Brain (organoid and tissue), 16 donors: ENCODE measurements at places on chromosomes 2 and 18.

GRCh38 chr18:11859903-11860407, 8.7 kb downstream of the CHMP1B start:
- DNase-seq: no peak

GRCh38 chr2:239603411-239604356, 202.9 kb upstream of the HDAC4 start:
- DNase-seq: no peak

- DNase-seq: no peak
Observed at GRCh38 chr2:232419245-232420072, 12.8 kb downstream of the ALPG start.

GRCh38 chr2:7145707-7146106, 228.5 kb downstream of the RNF144A start:
- no peak for DNase-seq

- DNase-seq: no peak
Observed at GRCh38 chr2:237720444-237720843, 78.1 kb upstream of the RBM44 start.

DNA sequence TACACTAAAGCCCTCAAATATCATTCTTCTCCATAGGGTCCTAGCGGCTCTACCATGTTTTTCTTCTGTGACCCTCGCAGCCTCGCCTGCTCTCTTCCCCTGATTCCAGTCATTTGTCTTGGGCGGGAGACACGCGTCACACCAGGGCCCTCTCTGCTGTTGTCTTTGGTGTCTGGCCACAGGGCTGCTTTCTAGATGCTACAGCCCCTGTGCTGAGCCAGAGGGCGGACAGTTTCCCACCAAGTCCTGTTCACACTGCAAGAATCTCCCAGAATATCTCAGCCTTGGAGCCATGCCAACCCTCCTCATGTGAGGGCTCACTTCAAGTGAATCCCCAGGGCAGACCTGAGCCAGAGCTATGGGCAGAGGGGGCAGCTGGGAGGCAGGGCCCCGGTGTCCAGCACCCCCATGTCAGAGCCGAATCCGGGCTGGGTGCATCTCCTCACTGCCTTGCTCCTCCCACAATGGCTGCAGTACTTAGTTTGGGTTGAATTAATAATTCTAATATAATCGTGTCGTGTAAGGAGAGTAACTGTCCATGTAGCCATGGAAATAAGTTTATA, 42.1 kb downstream of the DIPK1C start:
- no peak for DNase-seq

- no peak for DNase-seq
Observed at GRCh38 chr2:127451981-127452380, 33.8 kb downstream of the PROC start.

- no peak for DNase-seq
Observed at GRCh38 chr2:110677080-110677479, 783 bp downstream of the BUB1 start.

DNA sequence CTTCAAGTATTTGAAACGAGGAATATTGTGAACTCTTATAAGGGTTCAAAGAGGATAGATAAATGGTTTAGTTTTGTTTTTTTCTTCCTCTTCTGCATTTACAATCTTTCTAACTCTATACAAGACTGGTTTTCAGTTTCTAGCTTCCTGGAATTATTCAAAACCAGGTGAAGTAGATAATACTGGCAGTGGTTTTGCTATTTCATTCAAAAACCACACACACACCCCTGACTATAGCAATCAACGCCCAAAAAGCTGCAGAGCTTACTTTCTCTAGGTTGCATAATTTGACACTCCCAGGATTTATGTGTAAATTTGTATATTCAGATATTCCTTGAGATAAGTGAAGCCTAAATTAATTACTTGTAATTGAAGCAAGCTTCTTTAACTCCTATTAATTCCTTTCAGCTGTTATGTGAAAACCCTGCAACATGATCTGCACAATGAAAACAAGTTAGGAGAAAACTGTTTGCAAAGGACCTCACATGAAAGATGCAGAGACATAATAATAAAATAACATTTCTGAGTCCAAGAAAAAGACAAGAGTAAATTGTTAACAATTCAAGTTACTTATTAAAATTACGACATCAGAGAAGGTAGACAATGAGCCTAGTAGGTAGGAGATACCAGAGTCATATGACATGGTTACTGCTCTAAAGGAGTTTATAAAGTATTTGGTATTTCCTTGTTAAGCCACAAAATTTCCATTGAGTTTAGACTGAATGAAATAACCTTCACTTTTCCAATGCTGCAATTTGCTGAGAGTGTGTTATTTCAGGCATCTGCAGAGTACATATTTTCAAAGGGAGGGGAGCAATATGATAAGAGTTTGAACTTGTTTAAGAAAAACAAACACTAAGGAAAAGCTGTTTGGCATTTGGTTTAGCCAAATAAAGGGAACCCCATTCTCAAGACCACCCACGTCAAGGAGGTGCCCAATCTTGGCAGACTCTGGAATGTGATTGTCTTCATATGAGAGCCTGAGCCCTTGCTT, 1.6 kb upstream of the NFE2L2 start:
- no peak for DNase-seq

- no peak for DNase-seq
Observed at GRCh38 chr2:218721488-218721887, 10.9 kb downstream of the TTLL4 start.

DNA sequence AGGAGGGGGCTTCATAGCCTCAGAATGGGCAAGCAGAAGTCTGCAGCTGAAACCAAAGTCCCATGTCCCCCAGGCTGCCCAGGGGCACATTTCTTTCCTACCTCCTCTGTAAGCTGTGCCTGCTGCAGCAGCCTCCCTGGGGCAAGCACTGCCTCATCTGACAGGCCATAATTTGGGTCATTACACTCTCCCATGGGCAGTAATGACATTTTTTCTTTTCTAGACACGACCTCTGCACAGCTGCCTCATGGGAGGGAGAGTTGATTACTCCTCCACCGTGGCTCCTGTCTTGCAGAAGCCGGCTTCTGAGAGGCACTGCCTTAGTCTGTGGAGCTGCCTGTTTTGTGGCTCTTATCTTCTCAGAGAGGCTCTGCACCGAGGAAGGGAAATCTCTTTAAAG, 268.9 kb downstream of the TDRD15 start:
- no peak for DNase-seq

- no peak for DNase-seq
Observed at GRCh38 chr2:127818241-127818640, 7.3 kb upstream of the WDR33 start.

DNA sequence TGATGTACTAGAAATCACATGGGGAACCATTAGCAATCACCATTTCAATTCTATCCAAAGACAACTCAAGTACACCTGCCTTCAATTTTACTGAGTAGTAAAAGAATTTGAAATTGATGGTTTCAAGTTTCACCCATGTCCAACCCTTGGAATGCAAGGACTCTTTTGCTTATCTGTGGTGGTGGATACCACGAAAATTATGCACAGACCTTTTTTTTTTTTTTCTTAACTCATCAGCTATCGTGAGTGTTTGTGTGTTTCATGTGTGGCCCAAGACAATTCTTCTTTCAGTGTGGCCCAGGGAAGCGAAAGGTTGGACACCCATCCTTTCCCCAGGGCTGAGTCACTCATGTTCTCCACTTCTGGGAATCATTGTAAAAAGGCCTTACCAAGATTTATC, 23.1 kb downstream of the ID2 start:
- no peak for DNase-seq

DNA sequence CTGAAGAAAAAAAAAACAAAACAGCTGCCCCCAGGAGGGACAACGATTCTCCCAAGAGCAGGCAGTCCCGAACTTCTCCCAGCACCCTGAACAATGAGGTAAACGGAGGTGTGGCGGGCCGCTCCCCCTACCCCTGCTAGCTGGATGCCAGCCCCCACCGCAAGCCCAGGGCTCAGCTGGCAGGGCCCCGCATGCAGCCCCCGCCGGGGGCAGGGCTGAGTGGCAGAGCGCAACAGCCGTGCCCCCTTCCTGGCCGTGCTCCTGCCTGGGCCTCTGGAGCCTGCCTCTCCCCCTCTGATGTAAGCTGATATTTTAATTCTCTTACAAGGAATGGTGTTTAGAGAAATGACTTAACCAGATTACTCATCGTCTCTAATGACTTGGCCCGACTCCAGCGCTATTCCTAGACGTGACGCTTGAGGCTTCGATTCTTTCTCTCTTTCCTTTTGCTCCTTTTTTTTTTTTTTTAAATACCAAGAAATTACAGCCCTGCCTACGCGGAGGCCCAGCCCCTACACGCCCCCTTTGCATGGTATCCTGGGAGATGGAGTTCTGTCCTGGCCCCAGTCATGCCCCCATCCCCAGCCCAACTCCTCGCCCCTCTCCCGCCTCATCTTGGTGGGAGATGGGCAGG, 4.6 kb upstream of the ARID5A start:
- DNase-seq: peak; percentile 96

- DNase-seq: no peak
Observed at GRCh38 chr2:181178823-181179412, 198.5 kb downstream of the UBE2E3 start.

DNA sequence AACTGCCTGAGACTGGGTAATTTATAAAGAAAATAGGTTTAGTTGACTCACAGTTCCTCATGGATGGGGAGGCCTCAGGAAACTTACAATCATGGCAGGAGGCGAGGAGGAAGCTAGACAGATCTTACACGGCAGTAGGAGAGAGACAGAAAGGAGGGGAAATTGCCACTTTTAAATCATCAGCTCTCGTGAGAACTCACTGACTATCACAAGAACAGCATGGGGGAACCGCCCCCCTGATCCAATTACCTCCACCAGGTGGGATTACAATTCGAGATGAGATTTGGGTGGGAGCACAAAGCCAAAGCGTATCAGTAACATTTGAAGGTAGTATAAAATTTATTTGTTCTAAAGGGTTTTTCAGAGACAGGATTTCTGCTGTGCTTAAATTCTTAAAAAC, 5.4 kb downstream of the GALM start:
- DNase-seq: no peak

DNA sequence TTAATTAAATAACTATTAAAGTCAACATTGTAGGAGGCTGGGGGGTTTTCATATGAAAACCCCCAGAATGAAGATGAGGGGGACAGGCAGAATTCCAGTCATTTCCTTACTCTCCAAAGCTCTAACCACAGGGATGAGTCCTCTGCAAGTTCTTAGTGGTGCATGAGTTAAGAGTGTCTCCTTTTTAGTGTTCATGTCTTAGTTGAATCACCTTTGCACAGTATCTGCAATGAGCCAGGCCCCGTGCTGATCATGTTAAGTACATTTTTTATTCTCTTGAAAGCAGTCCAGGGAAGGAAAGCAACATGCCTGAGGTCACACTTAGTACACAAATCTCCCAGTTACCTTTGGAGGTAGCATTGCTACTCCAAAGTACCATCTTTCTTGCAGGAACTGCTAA, 25.7 kb upstream of the MSGN1 start:
- DNase-seq: no peak

DNA sequence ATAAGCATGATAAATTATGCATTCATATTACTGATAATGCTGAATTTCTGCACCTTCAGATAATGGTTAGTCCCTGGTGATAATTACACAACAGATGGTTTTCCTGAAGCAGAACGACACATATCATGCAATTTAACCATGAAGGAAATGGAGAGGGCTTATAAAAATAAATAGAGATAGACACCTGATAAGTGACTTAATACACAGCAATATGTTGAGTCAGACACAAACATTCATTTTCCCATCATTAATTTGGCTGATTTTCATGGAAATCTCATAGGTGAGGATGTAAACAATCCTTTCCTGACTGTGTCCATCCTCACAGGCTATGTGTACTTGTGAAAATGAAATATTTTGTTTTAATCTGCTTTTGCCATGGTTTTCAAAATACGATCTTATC, 36.9 kb upstream of the DSEL start:
- peak; percentile 27 for DNase-seq

- DNase-seq: no peak
Observed at GRCh38 chr18:75531212-75531850, 103.8 kb upstream of the SMIM21 start.

DNA sequence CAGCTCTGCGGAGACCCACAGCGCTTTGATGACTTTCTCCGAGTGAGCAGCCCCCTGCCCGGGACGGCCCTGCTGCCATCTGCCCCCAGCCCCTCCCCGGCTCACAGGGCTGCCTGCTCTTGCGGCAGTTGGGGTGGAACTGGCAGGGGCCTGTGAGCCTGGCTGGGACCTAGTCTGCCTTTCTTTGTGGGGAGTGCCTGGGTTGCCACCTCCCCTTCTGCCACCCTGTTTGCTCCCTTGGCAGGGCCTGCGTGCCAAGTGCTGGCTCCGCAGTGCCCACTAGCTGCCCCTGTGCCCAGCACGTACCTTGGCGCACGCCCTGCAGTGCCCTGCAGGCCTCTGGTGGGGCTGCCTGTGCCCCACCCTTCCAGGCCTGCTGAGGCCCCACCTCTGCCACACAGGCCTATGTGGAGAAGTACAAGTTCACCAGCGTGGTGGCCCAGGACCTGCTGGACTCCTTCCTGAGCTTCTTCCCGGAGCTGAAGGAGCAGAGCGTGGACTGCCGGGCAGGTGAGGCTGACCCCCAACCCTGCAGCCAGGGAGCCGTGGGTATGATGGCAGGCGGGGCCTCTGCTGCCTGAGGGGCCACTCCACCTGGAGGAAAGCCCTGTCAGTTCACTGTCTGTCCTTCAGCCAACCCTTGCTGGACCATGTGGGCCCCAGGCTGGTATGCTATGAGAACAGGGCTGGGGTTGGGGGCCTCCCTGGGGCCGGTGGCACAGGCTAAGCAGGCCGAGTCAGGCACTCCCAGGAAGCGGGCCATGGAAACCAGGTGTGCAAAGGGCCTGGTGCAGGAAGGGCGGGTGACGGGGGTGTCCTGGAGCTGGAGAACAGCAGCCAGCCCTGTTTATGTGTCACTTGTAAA, 7.0 kb downstream of the RNPEPL1 start:
- no peak for DNase-seq

DNA sequence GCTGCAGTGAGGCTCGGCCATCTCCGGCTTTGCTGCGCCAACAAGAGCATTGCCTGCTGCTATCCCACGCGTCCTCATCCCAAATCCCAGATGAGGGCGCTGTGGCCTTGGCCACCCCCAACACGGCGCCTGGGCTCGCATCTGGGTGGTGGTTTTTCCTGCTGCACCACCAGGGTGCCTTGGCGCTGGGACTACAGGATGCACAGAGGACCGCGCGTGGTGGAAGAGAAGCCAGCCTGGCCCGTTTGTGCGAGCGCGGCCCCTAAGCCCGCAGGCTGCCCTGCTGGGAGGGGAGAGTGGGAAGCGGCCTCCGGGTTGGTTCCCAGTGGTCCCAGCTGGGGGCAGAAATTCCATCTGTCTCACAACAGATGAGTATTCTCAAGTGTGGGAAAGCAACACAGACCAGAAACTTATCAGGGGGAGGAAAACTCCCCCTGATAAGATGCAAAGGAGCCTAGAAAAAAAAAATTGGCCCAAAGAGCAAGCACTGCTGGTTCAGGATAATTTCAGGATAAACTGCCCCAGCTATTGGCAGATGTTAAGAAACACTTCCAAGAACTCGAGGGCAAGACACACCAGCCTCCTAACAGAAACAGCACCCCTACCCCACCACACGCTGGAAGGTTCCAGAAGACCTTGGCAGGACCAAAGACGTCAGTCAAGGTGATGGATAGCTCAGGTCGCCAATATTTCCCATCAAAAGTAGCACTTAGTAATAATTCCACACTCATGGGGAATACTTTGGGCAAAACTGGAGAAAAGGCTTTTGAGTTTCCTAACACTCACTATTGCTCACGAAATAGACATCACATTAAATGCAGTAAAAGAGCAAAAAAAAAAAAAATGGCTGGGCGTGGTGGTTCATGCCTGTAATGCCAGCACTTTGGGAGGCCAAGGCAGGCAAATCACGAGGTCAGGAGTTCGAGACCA, 152.1 kb downstream of the PXDN start:
- peak; percentile 62 for DNase-seq

- DNase-seq: no peak
Observed at GRCh38 chr18:57624988-57625387, 3.4 kb upstream of the NARS1 start.
